ENCODE measurements at places on chromosomes 12 and 14.

- peak; percentile 80 for DNase-seq
Observed at GRCh38 chr14:22539831-22540230, 49.2 kb downstream of the DAD1 start.

DNA sequence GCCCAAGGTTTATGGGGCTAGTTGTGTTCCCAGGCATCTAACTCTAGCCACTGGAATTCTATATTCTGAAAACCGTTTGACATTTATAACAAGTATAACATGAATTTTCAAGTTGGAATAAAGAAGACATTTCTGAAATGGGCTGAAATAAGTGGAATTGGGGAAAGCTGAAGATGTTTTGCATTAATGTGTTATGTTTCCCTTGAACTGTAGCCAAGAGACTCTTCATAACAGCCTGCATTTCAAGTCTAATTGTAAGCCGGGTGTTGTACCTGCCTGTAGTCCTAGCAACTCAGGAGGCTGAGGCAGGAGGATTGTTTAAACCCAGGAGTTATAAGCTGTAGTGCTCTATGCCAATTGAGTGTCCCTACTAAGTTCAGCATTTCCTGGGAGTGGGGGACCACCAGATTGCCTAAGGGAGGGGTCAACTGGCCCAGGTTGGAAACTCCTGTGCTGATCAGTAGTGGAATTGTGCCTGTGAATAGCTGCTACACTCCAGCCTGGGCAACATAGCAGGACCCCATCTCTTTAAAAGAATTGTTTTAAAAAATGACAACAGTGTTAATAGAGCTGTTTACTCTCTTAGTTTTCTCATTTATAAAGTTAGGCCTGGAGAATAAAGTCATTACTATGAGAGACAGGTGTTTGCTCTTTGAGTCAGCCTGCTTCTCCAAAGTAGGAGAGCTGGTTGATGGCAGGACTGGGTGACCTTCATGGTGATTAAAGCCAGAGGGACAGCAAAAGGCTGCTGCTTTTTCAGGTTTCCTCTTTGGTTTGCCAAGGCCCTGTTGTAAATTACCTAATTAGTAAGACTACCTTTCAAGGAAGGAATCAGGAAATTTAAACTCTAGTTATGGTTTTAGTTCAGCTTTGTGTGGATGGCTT is 483.6 kb upstream of the RGS6 start:
- DNase-seq, result no peak

DNA sequence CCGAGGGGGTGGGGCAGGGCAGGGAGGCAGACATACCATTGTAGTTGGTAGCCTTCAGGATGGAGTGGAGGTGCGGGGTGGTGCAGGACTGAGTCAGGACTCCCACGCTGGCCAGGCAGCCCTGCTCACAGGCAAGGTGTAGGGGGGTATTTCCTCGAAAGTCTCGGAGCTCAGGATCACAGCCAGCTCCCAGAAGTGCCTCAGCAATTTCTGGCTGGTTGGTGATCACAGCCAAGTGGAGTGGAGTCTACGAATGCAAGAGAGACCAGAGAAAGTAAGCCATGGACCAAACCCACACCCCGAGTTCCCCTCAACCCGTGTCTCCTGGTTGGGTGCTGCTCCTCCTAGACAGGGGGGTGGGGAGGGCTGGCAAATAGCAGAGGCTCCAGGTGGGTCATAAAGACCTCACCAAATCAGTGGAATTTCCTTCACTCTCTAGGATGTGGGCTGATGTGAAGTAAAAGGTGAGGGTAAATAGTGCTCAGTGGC is 1.4 kb downstream of the NFKBIA start:
- DNase-seq, result peak; percentile 38

GRCh38 chr12:68784015-68784414 is 24.0 kb upstream of the MDM2 start:
- DNase-seq, result no peak

- no peak for DNase-seq
Observed at GRCh38 chr14:23209651-23210423, 26.4 kb upstream of the SLC7A8 start.

GRCh38 chr14:55577229-55577628 is 2.8 kb upstream of the KTN1 start:
- DNase-seq, result no peak

- DNase-seq, result peak; percentile 41
Observed at GRCh38 chr14:104650057-104650980, 39.1 kb upstream of the INF2 start.

DNA sequence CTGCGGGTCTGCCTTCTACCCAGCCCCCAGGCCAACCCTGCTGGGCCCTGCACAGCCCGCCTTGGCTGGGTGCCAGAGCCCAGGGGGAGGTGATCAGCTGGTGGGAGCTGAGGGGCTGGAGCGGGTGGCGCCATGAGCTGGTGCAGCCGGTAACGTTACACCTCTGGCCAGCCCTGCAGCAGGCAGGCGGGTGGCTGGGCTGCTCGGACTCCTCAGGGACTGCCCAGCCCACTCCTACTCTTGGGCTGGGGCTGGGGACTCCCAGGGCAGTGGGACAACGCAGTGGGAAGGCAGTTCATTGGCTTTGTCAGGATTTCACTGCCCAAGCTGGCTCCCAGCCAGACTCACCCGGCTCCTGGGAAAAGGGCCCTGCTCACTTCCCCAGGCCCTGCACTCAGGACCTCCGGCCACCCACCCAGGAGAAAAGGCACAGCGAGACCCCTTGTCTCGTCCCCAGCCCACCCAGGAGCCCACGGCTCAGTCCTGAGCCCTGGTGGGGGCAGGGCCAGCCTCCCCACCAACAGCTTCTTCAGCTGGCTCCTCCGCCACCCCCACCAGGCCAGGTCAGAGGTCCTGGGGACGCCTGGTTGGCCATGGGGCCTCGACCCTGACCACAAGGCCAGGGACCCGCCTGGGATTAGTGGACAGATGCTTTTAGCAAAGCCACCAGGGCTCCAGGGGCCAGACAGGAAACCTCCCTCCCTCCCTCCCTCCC is 1.0 kb downstream of the PGF start:
- DNase-seq, result no peak

DNA sequence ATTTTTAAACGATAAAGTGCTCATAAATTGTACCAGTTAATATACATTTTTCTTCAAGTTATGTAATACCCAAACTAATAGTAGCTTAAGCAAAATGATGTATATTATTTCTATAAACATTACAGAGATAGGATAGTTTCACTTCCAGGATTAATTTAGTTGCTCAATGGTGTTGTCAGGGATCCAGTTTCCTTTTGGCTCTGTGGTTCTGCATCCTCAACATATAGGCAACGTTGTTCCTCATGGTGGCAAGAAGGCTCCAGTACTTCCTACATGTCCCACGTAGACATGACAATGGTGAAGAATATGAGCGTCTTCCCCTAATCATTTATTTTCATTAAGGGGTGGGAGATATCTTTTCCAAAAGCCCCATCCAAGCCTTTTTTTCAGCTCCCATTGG is 60.7 kb upstream of the DCD start:
- no peak for DNase-seq

DNA sequence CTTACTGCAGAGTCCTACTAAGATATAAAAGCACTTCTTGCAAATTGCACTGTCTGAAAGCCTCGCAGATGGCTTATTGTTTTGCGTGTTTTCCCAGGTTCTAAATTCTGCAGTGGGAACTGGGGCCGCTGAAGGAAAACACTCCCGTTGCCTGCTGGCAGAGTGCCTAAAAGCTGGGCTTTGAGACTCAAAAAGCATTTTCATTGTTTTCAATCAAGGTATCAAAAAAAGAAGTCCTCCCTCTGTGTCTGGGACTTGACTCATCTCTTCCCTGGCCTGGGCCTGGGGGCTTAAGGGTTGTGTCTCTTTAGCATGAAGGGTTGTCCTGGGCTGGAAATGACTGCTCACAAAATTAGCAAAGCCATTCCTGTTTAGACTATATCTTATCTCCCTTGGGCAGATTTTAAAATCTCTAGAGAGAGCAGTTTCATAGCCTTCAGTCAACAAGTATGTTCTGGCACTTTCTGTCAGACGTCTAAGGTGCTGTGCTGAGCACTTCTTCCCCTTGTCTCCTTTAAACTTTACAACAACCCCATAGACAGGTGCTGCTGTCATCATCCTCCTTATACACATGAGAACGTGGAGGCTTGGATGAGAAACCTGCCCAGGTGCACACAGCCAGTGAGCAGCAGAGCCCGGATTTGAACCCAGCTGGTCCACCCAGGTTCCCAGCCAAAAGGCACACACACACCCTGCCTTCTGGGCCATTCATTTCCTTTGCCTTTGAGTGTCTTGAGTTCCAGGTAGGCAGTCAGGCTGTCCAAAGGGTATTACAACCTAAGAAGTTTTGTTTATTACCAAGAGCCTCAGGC is 31.1 kb downstream of the ELK3 start:
- no peak for DNase-seq

DNA sequence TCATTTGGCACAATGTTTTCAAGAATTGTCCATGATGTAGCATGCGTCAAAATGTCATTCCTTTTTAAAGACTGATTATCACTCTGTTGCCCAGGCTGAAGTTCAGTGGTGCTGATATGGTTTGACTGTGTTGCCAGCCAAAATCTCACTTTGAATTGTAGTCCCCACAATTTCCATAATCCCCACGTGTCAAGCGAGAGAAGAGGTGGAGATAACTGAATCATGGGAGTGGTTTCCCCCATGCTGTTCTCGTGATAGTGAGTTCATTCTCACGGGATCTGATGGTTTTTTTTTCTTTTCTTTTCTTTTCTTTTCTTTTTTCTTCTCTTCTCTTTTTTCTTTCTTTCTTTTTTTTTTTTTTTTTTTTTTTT is 21.8 kb upstream of the LRRK2 start:
- no peak for DNase-seq

- no peak for DNase-seq
Observed at GRCh38 chr14:22689199-22689598, 45.0 kb upstream of the OR6J1 start.

GRCh38 chr14:20418501-20418909 is 5.2 kb upstream of the TEP1 start:
- DNase-seq, result no peak

DNA sequence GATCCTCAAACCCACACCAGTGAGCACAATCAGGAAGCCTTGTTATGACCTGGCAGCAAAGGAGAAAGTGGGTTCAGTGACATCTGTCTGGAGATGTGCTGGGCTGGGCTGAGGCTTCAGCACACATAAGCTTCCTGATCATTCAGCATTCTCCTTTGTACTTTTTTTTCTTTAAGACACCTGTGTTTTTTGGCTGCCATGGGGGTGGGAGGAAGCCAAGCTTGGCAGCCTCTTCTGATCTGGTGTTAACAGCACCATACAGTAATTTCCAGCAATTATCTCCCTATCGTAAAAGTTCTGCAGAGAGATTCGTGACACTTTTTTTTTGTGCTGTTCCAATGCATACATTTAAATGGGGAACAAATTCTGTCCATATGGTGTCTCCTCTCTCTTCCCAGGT is 38.9 kb upstream of the RASSF3 start:
- no peak for DNase-seq

DNA sequence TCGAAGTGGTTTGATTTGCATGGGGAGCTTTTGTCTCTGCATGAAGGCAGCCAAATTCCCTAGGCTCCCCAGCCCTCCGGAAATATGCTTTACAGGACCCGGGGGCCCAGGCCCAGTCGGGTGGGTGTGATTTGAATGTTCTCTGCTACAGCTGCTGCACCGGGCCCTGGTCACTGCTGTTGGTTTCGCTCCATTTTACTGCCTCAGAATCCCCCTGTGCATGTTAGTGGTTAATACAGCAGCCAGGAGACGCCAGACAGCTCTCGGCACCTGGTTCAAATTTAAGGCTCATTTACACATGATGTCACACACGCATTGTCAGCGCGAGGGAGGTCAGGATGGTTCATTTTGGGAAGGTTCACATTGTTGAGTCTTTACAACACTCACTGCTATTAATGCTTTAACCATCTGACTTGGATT is 99.6 kb downstream of the SLC38A6 start:
- DNase-seq, result no peak

GRCh38 chr14:103634156-103634555 is 5.1 kb downstream of the KLC1 start:
- no peak for DNase-seq

DNA sequence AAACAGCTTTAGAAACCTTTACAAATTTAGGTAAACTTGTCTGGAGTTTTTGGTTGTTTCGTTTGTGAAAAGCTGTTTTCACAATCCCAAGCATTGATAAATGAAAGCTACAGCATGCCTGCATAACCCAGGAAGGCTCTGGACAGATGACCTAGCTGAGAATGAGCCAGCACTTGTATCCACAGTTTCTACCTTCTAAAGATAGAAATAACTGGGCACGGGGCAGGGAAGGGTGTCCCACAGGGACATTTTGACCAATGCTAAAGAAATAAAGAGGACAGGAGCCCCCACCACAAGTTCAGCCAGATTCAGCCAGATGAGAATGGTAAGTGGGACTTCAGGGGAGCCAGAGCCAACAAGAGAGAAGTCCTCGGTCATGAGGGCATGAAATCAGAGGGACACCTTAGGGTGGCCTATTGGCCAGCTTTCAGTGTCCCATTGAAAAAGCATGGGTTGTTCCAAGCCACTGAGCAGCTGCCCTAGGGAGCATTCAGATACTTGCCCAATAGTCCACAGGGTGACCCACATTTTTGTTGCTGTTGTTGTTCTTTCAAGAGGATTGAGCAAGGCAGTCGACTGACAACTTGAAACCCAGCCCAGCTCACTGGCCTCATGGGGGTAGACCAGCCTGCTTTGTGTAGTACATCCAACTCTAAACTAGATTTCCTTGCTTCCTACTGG is 140.3 kb upstream of the NUDT4 start:
- DNase-seq, result no peak

- DNase-seq, result no peak
Observed at GRCh38 chr12:110531741-110532333, 29.7 kb downstream of the RAD9B start.

- no peak for DNase-seq
Observed at GRCh38 chr14:25003537-25003936, 46.4 kb downstream of the STXBP6 start.

- peak; percentile 67 for DNase-seq
Observed at GRCh38 chr12:21453312-21453852, 15.9 kb downstream of the PYROXD1 start.

DNA sequence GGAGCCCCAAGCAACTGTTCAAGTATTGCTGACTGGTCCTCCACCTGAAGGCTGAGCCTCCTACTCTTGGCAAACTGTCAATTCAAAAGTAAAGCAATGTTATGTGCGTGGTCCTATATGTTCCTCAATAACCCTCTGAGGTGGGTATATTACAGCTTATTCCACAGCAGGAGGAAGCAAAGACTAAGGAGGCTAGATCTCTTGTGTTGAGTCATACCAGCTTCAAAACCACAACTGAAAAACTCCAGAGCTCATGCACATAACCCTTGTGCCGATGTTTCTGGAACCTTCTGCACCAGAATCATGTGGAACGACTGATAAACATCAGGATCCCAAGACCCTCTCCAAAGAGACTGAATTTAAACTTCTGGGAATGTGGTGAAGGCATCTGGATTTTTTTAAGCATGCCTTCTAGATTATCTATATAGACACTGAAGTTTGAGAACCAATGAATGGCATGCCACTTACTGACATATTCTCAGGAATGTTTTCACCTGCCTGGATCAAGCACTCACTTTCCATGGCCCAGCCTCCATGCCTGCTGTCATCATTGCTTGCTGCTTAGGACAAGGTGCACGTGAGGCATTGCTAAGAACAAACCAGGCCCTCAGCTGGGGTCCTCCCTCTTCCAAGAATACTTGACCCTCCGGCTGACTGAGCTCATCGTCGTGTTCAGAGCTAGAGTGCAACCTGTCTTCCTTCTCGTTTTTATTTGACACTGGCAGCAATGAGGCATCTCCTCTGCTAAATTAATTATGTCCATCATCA is 194.7 kb downstream of the BCL11B start:
- peak; percentile 7 for DNase-seq
